Cardiac muscle cell (in vitro differentiated cells and primary cell): ENCODE measurements at places on chromosomes 6 and 20. TPM values are rescaled to one million over a fixed set of nuclear protein-coding genes. Genes with fewer than 3 reads are reported as not detected.

GRCh38 chr20:41540459-41540858, 77.7 kb downstream of the CHD6 start:
- no peaks in the 10 kb centered on the region for H3K27me3 ChIP-seq
- no peak overlapping the region for H3K27ac ChIP-seq
- no peak overlapping the region for H3K4me3 ChIP-seq
- no peaks in the 10 kb centered on the region for H3K4me1 ChIP-seq
- no peaks in the 10 kb centered on the region for H3K36me3 ChIP-seq

GRCh38 chr20:25461786-25462545, 54.5 kb downstream of the GINS1 start:
- H3K4me3 ChIP-seq: no peak overlapping the region
- H3K27me3 ChIP-seq: no peaks in the 10 kb centered on the region
- no peak for DNase-seq
- H3K36me3 ChIP-seq: peaks cover 34% of the 10 kb centered on the region
- H3K27ac ChIP-seq: no peak overlapping the region
- H3K4me1 ChIP-seq: no peaks in the 10 kb centered on the region

DNA sequence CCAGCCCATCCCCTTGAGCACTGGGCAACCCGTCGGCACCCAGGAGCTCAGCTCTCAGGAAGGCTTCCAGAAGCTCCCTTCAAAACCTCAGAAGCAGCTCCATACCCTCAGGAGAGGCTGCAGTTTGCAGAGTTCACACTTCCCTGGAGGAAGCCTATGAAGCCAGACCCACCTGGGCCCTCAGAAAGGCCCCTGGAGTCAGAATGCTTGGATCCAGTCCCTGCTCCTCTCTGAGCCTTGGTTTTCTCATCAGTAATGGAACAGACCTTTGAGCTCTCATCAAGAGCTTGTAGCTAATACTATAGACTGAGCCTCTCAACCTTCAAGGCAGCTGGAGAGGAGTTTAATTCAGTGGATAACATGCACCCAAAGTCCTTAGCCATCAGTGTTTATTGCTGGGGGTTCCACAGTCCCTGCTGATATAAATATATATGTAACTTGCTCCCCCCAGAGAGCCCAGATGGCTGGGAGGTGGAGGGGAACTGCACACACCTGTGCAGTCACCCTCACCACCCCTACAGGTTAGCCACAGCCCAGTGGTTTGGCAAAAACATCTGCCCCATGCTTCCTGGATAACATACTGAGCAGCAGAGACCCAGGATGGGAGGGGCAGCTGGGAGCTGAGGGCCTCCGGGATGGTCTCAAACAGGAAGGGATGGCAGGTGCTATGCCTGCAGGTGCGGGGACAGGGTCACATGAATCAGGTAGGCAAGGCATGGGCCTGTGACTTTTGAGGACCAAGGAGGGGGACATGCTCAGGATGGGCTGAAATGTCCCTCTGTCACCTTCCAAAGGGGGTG, 120.1 kb downstream of the SNX5 start:
- no peak for DNase-seq
- peaks cover 11% of the 10 kb centered on the region for H3K4me1 ChIP-seq
- H3K27ac ChIP-seq: no peak overlapping the region
- no peaks in the 10 kb centered on the region for H3K27me3 ChIP-seq

GRCh38 chr6:157659536-157660271, 163.3 kb upstream of the SNX9 start:
- no peaks in the 10 kb centered on the region for H3K27me3 ChIP-seq
- no peak for DNase-seq
- no peak overlapping the region for H3K27ac ChIP-seq
- no peaks in the 10 kb centered on the region for H3K4me1 ChIP-seq
- H3K36me3 ChIP-seq: no peaks in the 10 kb centered on the region

DNA sequence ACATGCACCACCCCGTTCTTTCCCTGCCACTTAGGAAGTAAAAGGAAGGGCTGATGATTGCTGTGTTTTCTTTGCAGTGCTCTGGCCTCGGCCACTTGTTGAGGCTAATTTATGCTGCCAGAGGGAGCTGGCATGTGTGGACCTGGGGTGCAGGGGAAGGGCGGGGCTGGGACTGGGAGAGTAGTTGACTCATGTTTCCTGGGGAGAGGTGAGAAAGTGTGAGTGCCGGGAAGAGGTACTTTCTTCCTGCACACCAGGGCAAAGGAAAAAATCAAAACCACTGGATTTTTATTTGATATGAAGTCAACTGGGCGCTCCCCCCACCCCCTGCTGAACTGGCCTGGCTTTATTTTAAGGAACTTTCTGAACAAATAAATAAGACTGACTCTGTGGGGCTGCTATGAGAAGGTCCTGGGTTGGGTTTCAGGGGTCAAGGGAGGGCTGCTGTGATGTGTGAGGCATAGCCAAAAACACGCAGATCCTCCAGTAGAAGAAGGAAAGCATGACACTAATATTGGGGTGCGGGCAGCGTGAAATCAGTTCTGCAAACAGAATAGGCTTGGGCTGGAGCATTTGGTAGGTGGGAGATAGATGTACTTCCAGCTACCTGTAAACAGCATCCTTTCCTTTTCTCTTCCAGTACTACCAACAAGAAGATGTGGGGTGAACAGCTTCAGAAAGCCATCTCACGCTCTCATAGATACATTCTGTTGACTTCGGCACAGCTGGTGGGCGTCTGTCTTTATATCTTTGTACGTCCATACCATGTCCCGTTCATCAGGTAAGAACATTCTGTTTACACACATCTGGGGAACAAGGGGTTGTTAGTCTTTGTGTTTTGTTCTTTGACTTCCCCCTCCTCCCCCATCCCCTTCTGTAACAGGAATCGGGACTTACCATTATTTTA, 87.5 kb downstream of the SYNJ2 start:
- no peaks in the 10 kb centered on the region for H3K27me3 ChIP-seq
- H3K27ac ChIP-seq: no peak overlapping the region
- H3K4me1 ChIP-seq: no peaks in the 10 kb centered on the region

GRCh38 chr6:80540700-80541099, 434.2 kb downstream of the BCKDHB start:
- H3K4me3 ChIP-seq: no peak overlapping the region
- DNase-seq: no peak
- no peaks in the 10 kb centered on the region for H3K36me3 ChIP-seq
- H3K27ac ChIP-seq: no peak overlapping the region

DNA sequence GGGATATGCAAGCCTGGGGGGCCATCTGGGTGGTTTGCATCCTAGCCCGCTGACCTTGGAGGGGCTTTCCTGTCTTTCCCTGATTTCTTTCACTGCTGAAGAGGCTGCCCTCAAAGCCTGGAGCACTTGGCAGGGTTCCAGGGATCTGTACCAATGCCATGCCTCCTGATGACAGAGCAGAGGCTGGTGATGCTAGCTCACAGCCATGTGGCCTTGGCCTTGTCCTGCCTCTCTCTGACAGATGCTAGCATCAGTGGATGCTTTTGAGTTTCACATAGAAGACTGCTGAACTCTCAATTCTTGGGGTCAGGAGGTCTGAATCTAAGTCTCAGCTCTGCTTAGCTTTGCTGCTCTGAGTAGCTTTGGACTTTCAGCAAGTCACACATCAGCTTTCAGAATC, 21.9 kb upstream of the RREB1 start:
- H3K4me3 ChIP-seq: no peak overlapping the region
- no peaks in the 10 kb centered on the region for H3K36me3 ChIP-seq
- H3K4me1 ChIP-seq: no peaks in the 10 kb centered on the region
- H3K27me3 ChIP-seq: no peaks in the 10 kb centered on the region

GRCh38 chr20:8078528-8078914, 53.5 kb upstream of the PLCB1 start:
- H3K27me3 ChIP-seq: no peaks in the 10 kb centered on the region
- no peak overlapping the region for H3K4me3 ChIP-seq
- no peak overlapping the region for H3K27ac ChIP-seq
- no peaks in the 10 kb centered on the region for H3K36me3 ChIP-seq
- DNase-seq: peak; percentile 12

DEFB121 gene
- not detected in 2 replicates for polyA plus RNA-seq

DPPA5 gene
- not detected in 2 replicates for polyA plus RNA-seq

- H3K27ac ChIP-seq: no peak overlapping the region
- H3K27me3 ChIP-seq: no peaks in the 10 kb centered on the region
- H3K4me3 ChIP-seq: no peak overlapping the region
These were observed 101.5 kb downstream of the UNC5CL start for GRCh38 chr6:40937491-40937890.

DNA sequence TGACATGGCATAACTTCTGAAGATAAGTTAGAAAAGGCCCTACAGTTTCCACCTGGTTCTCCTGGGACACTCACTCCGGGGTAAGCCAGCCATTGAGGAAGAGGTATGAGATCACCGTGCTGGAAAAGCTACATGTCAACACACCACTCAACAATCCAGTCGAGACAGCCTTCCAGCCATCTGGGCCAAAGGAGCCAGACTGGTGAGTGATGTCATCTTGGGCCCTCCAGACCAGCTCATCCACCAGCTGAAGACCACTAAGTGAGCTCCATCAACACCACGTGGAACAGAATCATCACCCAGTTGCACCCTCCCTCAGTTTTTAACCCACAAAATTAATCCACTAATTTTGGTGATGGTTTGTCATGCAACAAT, 32.3 kb upstream of the RSPO4 start:
- no peaks in the 10 kb centered on the region for H3K36me3 ChIP-seq
- no peak for DNase-seq
- H3K4me1 ChIP-seq: no peaks in the 10 kb centered on the region
- no peaks in the 10 kb centered on the region for H3K27me3 ChIP-seq
- H3K27ac ChIP-seq: no peak overlapping the region
- no peak overlapping the region for H3K4me3 ChIP-seq

LSM2 gene
- polyA plus RNA-seq: 76.8 and 88.6 TPM in 2 replicates

OPRM1 gene
- polyA plus RNA-seq: not detected in 2 replicates

DNA sequence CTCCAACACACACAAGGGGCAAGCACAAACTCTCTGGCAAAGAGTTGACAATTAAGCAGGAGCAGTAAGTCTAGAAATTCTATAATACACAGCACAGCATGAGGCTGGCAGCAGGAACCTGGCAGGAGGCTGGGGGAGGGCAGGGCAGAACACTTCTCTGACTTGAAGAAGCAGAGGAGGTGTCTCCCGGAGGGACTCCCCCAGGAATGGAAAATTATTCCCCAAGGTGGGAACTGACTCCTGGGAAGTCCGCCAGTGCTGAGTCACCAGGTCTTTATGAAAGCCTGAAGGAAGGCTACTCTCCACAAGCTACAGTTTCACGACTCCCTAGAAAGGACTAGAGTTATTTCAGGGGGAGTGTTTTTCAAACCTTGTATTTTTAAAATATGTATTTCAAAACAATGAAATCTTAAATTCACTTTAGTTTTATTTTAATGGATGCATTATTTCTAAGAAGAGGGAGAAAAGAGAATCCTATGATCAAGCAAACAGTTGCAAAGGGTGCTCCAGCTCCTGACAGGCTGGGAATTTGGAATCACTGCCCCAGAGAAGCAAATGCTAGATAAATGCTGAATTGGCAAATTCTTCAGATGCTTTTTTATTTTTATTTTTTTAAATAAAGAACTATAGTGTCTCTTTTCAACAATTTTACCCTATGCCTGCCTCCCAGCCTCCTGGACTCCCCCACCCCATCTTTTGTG, 192.8 kb downstream of the LY86 start:
- H3K27ac ChIP-seq: no peak overlapping the region
- peaks cover 7% of the 10 kb centered on the region for H3K4me1 ChIP-seq
- no peaks in the 10 kb centered on the region for H3K36me3 ChIP-seq
- H3K4me3 ChIP-seq: no peak overlapping the region
- no peaks in the 10 kb centered on the region for H3K27me3 ChIP-seq
- peak; percentile 82 for DNase-seq

DNA sequence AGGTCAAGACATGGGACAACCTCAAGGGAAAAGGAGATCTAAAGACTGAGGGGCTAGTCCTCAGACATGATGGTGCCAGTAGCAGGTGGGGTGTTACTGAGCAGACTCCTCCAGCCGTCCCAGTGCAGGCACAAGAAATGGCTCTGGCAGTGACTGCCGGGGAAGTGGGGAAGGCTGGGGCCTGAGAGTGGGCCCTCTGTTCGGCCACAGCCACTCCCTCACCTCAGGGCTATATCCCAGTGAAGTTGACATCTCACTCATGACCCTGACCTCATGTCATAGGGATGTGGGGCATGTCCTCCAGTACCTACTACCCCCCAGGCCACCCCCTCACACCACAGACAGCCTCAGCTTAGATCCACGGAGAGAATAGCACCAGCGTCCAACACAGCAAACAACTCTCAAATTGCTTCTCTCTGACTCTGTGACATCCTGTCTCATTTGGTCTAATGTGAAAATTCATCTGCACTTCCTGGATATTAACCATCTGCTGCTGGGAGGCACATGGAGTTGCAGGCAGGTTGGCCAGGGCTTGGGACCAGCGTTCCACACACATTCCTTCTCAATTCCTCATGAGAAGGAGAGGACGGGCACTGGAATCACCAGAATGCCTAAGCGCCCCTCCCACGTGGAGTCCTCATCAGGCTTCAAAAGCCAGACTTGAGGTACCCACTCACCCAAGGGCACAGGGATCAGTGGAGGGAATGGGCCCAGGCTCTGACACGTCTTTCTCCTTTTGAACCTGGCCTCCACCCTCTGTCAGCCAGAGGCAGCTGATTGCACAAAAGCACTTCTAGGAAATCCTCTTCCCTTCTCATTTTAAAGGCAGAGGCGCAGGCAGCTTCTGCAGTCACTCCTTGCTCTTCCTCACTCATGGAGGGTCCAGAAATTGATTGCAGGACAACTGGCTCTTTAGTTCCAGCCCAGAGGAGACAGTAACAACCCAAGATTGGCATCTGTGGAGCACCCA, 163.6 kb upstream of the CST7 start:
- no peaks in the 10 kb centered on the region for H3K4me1 ChIP-seq
- H3K27ac ChIP-seq: no peak overlapping the region
- H3K36me3 ChIP-seq: no peaks in the 10 kb centered on the region
- H3K27me3 ChIP-seq: no peaks in the 10 kb centered on the region

NMBR gene
- not detected in 2 replicates for polyA plus RNA-seq

GRCh38 chr6:122365775-122366403, 33.6 kb upstream of the HSF2 start:
- H3K4me1 ChIP-seq: no peaks in the 10 kb centered on the region
- no peak for DNase-seq
- H3K4me3 ChIP-seq: no peak overlapping the region
- H3K27me3 ChIP-seq: no peaks in the 10 kb centered on the region

- H3K4me3 ChIP-seq: no peak overlapping the region
- DNase-seq: peak; percentile 87
- no peaks in the 10 kb centered on the region for H3K36me3 ChIP-seq
- peaks cover 44% of the 10 kb centered on the region for H3K4me1 ChIP-seq
- no peak overlapping the region for H3K27ac ChIP-seq
These were observed 50.5 kb upstream of the ASIP start for GRCh38 chr20:34190679-34191090.

MKKS gene
- 33.0 and 45.9 TPM in 2 replicates for polyA plus RNA-seq

SCUBE3 gene
- 78.2 and 81.8 TPM in 2 replicates for polyA plus RNA-seq

DNA sequence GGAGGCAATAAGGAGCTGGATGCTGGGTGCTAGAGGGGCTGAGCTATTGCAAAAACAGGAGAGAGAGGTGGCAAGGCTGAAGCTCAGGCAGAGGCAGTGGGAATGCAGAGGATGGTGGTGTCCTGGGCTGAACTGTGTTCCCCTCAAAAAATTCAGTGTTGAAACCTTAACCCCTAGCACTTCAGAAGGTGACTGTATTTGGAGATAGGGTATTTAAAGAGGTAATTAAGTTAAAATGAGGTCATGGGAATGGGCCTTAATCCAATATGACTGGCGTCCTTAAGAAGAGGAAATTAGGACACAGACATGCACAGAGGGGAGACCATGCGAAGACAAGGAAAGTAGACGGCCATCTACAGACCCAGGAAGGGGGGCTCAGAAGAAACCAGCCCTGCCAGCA, 11.5 kb upstream of the MMP9 start:
- H3K4me1 ChIP-seq: peaks cover 8% of the 10 kb centered on the region
- H3K27me3 ChIP-seq: no peaks in the 10 kb centered on the region
- H3K4me3 ChIP-seq: no peak overlapping the region
- no peak overlapping the region for H3K27ac ChIP-seq

PRRT1 gene
- polyA plus RNA-seq: 4.9 and 6.2 TPM in 2 replicates

PKIB gene
- 71.4 and 85.8 TPM in 2 replicates for polyA plus RNA-seq
